ENCODE measurements at places on chromosomes 5 and 9.

- DNase-seq: no peak
These were observed 523 bp downstream of the EPB41L4B start for GRCh38 chr9:109320331-109320741.

DNA sequence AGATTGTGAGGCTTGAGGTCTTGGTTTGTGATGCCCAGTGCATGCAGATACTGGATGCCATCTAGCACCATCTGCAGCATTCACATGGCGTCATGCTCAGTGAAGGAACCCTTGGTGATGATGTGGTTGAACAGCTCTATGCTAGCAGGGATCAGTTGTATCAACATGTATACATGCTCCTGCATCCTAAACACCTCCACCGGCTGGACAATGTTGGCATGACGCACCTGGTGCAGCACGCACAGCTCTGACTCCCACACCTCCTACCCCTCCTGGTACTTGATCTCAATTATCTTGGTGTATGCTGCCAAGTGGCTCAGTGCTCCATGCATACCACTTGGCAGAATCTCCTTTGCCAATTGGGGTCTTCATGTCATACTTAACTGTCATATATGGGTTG lies 49.1 kb downstream of the MTREX start:
- no peak for DNase-seq

GRCh38 chr9:94937214-94937903 lies 210.9 kb downstream of the AOPEP start:
- no peak for DNase-seq

GRCh38 chr9:134010310-134011173 lies 14.7 kb upstream of the BRD3OS start:
- DNase-seq: no peak

DNA sequence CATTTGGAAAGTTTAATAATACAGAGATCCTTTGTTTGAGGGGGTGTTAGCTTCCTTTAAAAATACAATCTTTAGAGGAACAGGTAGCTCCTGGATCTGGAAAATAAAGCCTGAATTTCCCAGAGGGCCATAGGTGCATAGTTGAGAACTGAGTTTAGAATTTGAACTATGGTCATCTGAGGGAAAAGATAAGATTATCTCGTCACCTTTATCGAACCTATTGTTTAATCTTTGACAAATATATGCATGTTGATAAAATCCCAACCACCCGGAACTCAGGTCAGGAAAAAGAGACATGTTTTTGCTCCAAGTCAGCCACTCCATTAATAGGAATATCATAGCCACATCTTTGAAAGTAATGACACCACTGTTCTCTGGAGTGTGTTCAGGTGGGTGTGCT lies 91.7 kb upstream of the FAM169A start:
- DNase-seq: no peak

GRCh38 chr9:19922476-19923118 lies 133.8 kb upstream of the SLC24A2 start:
- no peak for DNase-seq

DNA sequence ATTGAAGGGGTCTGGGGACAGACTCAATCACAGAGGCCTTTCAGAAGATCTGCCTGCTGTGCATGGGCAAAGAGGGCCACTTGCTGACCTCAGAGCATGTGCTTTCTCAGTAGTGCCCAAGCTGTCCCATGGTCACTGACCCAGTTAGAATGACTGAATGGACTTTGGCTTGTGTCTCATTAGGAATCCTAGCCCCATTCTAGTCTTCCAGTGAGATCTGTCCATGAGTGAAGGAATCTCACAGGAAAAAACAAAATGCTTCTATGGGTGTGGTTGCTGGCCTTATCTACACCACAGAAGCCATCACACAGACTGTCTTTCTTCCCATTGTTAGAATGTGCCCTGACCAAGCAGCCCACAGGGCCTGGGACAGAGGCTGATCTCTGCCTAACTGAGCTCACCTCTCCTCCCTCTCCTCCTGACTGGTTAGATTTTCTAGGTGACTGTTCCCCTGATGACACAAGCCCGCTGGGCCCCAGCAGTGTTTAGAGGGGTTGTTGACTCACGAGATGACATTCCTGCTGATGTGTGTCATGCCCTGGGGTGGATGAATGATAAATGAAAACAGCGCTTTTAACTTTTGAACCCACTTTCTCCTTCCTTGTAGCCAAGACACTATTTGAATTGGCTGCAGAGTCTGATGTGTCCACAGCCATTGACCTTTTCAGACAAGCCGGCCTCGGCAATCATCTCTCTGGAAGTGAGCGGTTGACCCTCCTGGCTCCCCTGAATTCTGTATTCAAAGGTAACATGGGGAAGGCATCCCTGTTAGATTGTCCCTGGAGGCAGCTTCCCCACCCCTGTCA lies 24.8 kb downstream of the TGFBI start:
- DNase-seq: no peak

GRCh38 chr5:178417391-178417811 lies 172.8 kb downstream of the COL23A1 start:
- no peak for DNase-seq

DNA sequence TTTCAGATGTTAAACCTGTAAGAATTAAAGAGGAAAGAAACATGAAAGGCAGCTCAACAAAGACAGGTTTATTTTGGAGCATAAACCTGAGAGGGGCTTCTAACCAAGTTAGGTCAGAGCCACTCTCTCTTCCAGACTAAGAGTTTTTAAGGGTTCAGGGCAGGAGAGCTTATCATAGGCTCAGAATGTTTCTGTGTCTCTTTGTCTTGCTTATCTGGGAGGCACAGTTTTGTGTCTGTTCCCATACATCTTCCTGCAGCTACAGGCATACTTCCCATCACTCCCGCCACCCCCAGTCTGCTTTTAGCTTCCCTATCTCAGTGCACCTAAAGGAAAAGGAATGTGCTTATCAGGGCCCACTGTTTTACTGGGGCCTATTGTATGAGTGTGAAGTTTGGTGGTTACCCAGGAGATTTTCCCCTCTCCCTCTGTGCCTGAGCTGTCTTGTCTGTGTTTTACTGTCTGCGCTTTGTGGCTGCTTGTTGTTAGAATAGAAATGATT lies 21.9 kb downstream of the CD14 start:
- no peak for DNase-seq

GRCh38 chr5:104353371-104353770 lies 790.8 kb upstream of the NUDT12 start:
- DNase-seq: no peak

GRCh38 chr9:136239135-136239982 lies 6.3 kb downstream of the QSOX2 start:
- DNase-seq: no peak

GRCh38 chr5:132662925-132663770 lies 5.2 kb downstream of the IL13 start:
- DNase-seq: no peak

- DNase-seq: no peak
These were observed 91.4 kb downstream of the C9orf152 start for GRCh38 chr9:110116543-110116885.

GRCh38 chr5:16909464-16909863 lies 26.6 kb downstream of the MYO10 start:
- DNase-seq: no peak

DNA sequence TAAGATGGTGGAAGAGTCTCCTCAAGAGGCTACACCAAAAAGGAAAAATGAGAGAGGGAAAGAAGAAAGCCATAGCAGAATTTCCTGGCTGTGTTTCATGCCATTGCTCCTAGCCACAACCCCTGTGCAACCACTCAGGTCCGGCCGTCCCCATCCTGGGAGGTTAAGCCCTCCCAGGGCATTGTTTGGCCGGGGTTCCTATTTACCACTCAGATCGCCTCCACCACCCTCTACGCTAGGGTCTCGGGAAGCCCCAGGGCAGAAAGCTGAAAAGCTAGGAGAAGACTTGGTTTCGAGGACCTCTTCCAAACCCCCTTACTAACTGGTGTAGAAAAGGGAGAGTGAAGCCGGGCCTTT lies 715 bp downstream of the RC3H2 start:
- no peak for DNase-seq

- no peak for DNase-seq
These were observed 121.9 kb upstream of the STK32A start for GRCh38 chr5:147112899-147113298.

DNA sequence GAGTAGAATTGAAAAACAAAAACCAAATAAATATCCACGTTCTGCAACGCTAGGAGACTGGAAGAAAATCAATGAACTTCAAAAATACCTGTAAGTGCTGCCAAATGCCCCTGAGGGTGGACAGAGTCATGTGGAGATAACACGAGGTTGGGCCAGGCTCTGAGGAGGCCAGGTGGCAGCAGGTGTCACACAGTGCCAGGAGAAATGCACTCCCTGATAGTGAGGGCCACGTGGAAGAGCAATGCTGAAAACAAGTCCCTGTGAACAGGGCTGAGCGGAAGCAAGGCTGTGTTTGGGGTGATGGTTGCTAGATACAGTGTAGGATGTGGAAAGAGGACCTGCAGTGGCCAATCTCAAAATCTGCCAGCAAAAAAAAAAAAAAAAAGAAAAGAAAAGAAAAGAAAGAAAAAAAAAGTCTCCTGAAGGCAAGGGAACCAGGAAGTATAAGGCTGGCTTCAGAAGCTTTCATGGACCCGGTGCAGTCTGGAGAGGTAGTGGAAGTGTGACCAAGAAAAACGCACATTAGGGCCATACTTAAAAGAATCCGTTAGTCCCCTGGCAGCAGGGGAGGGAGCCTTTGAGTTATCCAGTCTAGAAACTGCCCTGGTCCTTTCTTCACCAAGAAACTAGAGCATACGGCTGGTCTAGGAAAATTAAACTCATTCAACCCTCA lies 16.8 kb downstream of the C1QTNF3 start:
- DNase-seq: no peak
